ENCODE measurements at places on chromosomes 11 and 22.

GRCh38 chr11:6156628-6157359, 13.3 kb downstream of the OR52B2 start:
- no peaks in the 10 kb centered on the region for H3K27me3 ChIP-seq
- no peak overlapping the region for H3K4me3 ChIP-seq
- H3K4me1 ChIP-seq, result no peaks in the 10 kb centered on the region
- no peak for DNase-seq
- no peak overlapping the region for H3K27ac ChIP-seq

DNA sequence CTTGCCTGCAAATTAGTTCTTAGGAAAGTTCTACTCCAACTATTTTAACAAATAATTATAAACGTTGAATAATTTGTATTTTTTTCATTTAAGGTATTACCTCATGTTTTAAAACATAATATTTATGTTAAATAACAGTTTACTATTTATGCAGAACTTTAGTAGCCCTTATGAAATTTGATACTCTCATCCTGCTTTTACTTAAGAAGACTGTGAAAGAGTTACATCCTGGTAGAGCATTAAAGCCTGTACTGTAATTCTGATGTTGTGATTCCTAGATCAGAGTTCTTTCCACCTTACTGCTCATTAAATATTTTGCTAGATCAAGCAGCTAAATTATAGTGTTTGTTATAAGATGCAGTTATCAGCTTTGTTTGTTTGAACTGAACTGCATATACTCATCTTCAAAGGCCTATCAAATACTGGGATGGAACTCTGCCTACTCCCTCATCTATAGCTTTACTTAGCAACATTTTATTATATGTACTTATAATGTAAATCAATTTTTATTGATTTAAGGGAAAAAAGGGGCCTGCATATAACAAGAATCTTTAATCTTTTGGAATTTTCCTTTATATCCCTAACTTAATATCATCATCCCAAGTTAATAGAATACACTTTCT, 304.2 kb downstream of the DYNC2H1 start:
- DNase-seq, result no peak
- no peak overlapping the region for H3K27ac ChIP-seq
- no peaks in the 10 kb centered on the region for H3K36me3 ChIP-seq
- H3K27me3 ChIP-seq, result no peaks in the 10 kb centered on the region
- no peaks in the 10 kb centered on the region for H3K4me1 ChIP-seq

DNA sequence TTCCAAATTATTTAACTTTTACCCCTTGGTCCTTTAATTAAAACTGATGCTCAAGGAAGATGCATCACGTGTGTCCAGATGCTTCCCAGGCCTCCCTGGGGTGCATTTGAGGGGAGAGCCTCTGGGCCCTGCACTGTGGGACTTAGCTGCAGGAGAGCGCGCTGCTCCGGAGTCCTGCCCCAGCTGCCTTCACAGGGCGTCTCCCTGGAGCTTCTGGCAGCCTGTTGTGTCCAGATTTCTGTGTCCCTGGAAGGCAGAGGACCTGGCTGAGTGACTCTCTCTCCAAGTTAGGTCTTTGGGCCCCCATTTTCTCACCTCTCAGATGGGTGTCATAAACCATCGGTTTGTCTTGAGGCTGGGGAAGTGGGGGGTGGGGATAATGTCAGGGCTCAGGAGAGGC, 3.0 kb downstream of the ARHGAP8 start:
- peaks cover 42% of the 10 kb centered on the region for H3K27me3 ChIP-seq
- H3K36me3 ChIP-seq, result no peaks in the 10 kb centered on the region
- DNase-seq, result no peak
- H3K4me3 ChIP-seq, result no peak overlapping the region
- peaks cover 7% of the 10 kb centered on the region for H3K4me1 ChIP-seq

DNA sequence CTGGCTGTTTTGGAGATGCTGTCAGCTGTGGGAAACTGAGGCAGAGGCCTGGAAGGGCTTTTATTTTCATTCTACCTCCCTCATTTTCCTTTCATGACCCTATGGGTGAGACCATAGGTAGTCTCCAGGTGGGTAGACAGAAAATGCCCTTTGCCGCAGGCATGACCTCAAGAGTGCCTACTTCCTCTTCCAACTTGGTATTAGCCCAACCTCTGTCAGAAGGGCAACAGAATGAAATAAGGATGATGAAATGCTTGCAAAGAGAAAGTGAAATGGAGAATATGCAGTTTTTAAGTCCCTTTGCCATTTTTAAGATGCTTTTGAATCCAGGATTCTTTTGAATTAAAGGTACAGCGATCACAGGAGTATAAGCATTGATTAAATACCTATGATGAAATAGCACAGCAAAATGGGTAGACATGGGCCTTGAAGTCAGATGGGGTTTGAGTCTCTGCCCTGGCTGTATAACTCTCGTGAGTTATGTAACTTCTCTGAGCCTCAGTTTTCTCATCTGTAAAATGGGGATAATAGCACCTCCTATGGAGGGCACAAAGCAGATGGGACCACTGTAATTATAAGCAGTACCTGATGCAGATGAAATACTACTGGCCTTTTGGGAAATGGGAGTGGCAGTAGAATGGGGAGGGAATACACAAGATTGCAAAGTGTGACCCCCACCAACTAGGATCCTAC, 3.7 kb downstream of the ASPHD2 start:
- peaks cover 44% of the 10 kb centered on the region for H3K4me1 ChIP-seq
- no peak overlapping the region for H3K4me3 ChIP-seq
- no peaks in the 10 kb centered on the region for H3K27me3 ChIP-seq
- peak overlapping the region; percentile 59 for H3K27ac ChIP-seq

GRCh38 chr22:19844377-19845053, 10.2 kb downstream of the GNB1L start:
- DNase-seq, result peak; percentile 25
- no peaks in the 10 kb centered on the region for H3K36me3 ChIP-seq
- H3K4me1 ChIP-seq, result peaks cover 17% of the 10 kb centered on the region
- H3K27ac ChIP-seq, result no peak overlapping the region

- peaks cover 4% of the 10 kb centered on the region for H3K27me3 ChIP-seq
- no peak overlapping the region for H3K4me3 ChIP-seq
- no peak for DNase-seq
- no peak overlapping the region for H3K27ac ChIP-seq
- H3K36me3 ChIP-seq, result no peaks in the 10 kb centered on the region
Measured at GRCh38 chr11:112637876-112638275, 323.3 kb upstream of the NCAM1 start.

DNA sequence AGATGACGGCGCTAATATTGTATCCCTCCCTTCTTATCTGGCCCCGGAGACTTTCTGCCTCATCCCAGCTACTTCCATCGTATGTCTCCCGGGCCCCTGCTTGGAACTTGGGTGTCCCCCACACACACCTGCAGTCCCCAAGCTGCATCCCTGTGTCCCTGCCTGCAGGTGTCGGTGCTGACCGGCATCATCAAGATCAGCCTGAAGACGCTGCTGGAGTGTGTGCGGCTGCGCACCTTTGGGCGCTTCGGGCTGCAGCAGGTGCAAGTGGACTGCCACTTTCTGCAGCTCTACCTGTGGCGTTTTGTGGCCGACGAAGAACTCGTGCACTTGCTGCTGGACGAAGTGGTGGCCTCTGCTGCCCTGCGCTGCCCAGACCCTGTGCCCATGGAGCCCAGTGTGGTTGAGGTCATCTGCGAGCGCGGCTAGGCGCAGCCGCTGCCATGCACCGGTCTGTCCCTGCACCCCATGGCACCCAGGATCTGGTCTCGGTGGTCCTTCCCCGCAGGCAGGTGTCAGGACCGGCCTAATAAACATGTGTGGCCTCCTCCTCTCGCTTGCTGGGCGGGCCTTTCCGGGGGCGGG, 421 bp upstream of the TM7SF2 start:
- H3K36me3 ChIP-seq, result no peaks in the 10 kb centered on the region
- H3K27me3 ChIP-seq, result no peaks in the 10 kb centered on the region
- peaks cover 45% of the 10 kb centered on the region for H3K4me1 ChIP-seq
- no peak overlapping the region for H3K4me3 ChIP-seq
- peak overlapping the region; percentile 16 for H3K27ac ChIP-seq

DNA sequence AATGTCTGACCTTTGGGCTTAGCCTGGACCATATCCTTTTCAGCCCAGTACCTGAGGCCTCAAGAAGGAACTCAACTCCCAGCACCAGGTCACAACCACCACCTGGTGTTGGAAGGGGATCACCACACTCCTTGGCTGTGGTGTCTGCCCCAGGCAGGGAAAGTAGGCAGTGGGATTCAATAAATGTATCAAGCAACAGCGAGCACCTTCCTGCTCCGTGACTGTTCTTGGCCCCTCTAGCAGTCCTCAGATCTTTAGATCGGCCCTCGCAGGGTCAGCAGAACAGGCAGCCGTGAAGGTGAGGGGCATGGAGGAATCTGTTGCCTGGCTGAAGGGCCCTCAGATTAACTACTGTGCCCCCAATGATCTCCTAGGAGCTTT, 15.9 kb downstream of the ARFGAP2 start:
- DNase-seq, result no peak
- H3K4me1 ChIP-seq, result no peaks in the 10 kb centered on the region
- no peak overlapping the region for H3K27ac ChIP-seq
- H3K27me3 ChIP-seq, result no peaks in the 10 kb centered on the region

- no peaks in the 10 kb centered on the region for H3K36me3 ChIP-seq
- no peak overlapping the region for H3K27ac ChIP-seq
- peaks cover 9% of the 10 kb centered on the region for H3K4me1 ChIP-seq
- no peak overlapping the region for H3K4me3 ChIP-seq
Measured at GRCh38 chr11:3167143-3168119, 2.3 kb upstream of the OSBPL5 start.

- no peak overlapping the region for H3K4me3 ChIP-seq
- H3K27ac ChIP-seq, result peak overlapping the region; percentile 50
- H3K36me3 ChIP-seq, result peaks cover 84% of the 10 kb centered on the region
- peaks cover 57% of the 10 kb centered on the region for H3K4me1 ChIP-seq
- no peaks in the 10 kb centered on the region for H3K27me3 ChIP-seq
Measured at GRCh38 chr22:37309211-37310074, 27.1 kb downstream of the CYTH4 start.

- no peak overlapping the region for H3K27ac ChIP-seq
- no peaks in the 10 kb centered on the region for H3K27me3 ChIP-seq
- H3K36me3 ChIP-seq, result no peaks in the 10 kb centered on the region
- no peak overlapping the region for H3K4me3 ChIP-seq
- no peaks in the 10 kb centered on the region for H3K4me1 ChIP-seq
Measured at GRCh38 chr11:113587308-113587739, 112.1 kb upstream of the DRD2 start.

GRCh38 chr11:134343646-134344045, 11.9 kb downstream of the GLB1L2 start:
- H3K4me3 ChIP-seq, result no peak overlapping the region
- no peak overlapping the region for H3K27ac ChIP-seq
- H3K27me3 ChIP-seq, result no peaks in the 10 kb centered on the region
- no peaks in the 10 kb centered on the region for H3K36me3 ChIP-seq

DNA sequence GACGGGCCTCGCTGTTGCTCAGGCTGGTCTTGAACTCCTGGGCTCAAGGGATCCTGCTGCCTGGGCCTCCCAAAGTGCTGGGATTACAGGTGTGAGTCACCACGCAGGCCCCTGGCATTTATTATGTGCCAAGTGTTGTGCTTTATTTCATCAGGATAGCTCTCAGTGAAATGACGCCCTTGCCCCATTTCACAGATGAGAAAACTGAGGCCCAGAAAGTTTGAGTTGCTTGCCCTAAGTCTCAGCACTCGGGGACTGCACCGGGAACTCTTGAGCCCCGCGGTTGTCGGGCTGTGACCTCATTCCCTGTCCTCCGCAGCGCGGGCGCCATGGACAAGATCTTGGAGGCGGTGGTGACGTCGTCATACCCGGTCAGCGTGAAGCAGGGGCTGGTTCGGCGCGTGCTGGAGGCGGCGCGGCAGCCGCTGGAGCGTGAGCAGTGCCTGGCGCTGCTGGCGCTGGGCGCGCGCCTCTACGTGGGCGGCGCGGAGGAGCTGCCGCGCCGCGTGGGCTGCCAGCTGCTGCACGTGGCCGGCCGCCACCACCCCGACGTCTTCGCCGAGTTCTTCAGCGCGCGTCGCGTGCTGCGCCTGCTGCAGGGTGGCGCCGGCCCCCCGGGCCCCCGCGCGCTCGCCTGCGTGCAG, 7.3 kb downstream of the USP35 start:
- DNase-seq, result no peak
- no peak overlapping the region for H3K27ac ChIP-seq
- H3K36me3 ChIP-seq, result peaks cover 4% of the 10 kb centered on the region
- peaks cover 4% of the 10 kb centered on the region for H3K4me1 ChIP-seq

DNA sequence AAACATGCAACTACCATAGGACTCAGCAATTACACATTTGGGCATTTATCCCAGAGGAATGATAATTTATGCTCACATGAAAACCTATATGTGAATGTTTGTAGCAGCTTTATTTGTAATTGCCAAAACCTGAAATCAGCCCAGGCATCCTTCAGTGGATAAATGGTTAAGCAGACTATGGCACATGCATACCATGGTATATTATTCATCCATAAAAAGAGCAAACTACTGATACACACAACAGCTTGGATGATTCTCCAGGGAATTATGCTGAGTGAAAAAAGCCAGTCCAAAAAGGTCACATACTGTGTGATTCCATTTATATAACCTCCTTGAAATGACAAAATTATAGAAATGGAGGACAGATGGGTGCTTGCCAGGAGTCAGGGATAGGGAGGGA, 86.7 kb downstream of the ALX4 start:
- no peak for DNase-seq
- no peaks in the 10 kb centered on the region for H3K27me3 ChIP-seq
- no peak overlapping the region for H3K4me3 ChIP-seq
- H3K27ac ChIP-seq, result no peak overlapping the region

GRCh38 chr11:113532697-113533424, 57.7 kb upstream of the DRD2 start:
- DNase-seq, result peak; percentile 64
- H3K27me3 ChIP-seq, result no peaks in the 10 kb centered on the region
- no peaks in the 10 kb centered on the region for H3K4me1 ChIP-seq
- no peak overlapping the region for H3K27ac ChIP-seq
- no peak overlapping the region for H3K4me3 ChIP-seq

GRCh38 chr11:68302256-68302655, 10.1 kb upstream of the LRP5 start:
- H3K4me1 ChIP-seq, result peaks cover 8% of the 10 kb centered on the region
- no peaks in the 10 kb centered on the region for H3K36me3 ChIP-seq
- H3K4me3 ChIP-seq, result no peak overlapping the region

DNA sequence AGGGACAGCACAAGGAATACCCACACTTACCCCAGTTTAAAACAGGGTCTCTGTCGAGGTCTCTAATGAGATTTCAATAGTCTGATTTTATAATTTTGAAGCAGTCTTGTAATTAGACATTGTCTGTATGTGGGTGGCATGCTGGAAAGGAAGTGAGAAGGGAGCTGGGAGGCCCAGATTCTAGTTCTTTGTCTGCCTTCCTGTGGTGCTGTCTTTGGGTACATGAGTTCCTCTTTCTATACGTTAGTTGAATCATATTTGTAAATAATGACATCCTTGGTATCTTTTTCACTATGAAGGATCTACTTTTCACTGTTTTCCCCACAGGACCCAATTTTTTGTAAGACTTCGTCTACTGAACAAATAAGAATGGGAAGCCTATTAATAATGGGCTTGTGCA, 42.0 kb upstream of the TENM4 start:
- H3K4me3 ChIP-seq, result no peak overlapping the region
- DNase-seq, result peak; percentile 53
- peak overlapping the region; percentile 16 for H3K27ac ChIP-seq
- H3K4me1 ChIP-seq, result peaks cover 24% of the 10 kb centered on the region

DNA sequence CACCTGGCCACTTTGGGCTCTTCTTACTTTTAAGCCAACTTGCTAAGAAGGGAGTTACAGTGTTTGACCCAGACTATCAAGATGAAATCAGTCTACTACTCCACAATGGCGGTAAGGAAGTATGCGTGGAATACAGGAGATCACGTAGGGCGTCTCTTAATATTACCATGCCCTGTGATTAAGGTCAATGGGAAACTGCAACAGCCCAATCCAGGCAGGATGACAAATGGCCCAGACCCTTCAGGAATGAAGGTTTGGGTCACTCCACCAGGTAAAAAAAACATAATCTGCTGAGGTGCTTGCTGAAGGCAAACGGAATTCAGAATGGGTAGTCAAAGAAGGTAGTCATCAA, 1.0 kb upstream of the YPEL4 start:
- H3K27me3 ChIP-seq, result peaks cover 55% of the 10 kb centered on the region
- no peaks in the 10 kb centered on the region for H3K36me3 ChIP-seq
- H3K27ac ChIP-seq, result no peak overlapping the region
- H3K4me3 ChIP-seq, result no peak overlapping the region

All from B cell (primary cell).